ENCODE measurements at places on chromosomes 4 and X. TPM values are rescaled to one million over a fixed set of nuclear protein-coding genes. Genes with fewer than 3 reads are reported as not detected.

The TMEM154 gene
- 1.4 TPM for total RNA-seq

The GYPA gene
- not detected for total RNA-seq

The GLOD5 gene
- total RNA-seq = 11.4 TPM

The VCX3B gene
- not detected for total RNA-seq

The TKTL2 gene
- not detected for total RNA-seq

The NLGN3 gene
- 0.67 TPM for total RNA-seq

The STBD1 gene
- total RNA-seq = 12.9 TPM

The SPANXA1 gene
- total RNA-seq = not detected

The CFAP47 gene
- total RNA-seq = not detected

The JCHAIN gene
- 909 TPM for total RNA-seq

The PARM1 gene
- 266 TPM for total RNA-seq

The CNOT6L gene
- total RNA-seq = 40.2 TPM

The RAB40A gene
- total RNA-seq = 0.27 TPM

The BEX3 gene
- 29.5 TPM for total RNA-seq

The NOX1 gene
- total RNA-seq = 103 TPM

The MAGEB2 gene
- not detected for total RNA-seq

The AKAP14 gene
- not detected for total RNA-seq

The PRPS2 gene
- total RNA-seq = 57.0 TPM

The GAGE1 gene
- not detected for total RNA-seq

The RPL10 gene
- total RNA-seq = 2,262 TPM

The GLRA2 gene
- total RNA-seq = 1.6 TPM

The UNC5C gene
- 5.9 TPM for total RNA-seq

The VBP1 gene
- total RNA-seq = 33.9 TPM

The RNF150 gene
- 9.9 TPM for total RNA-seq

The TCEAL2 gene
- total RNA-seq = not detected

The PDGFRA gene
- 45.2 TPM for total RNA-seq

The ZRSR2 gene
- 9.1 TPM for total RNA-seq

The IBSP gene
- total RNA-seq = not detected

The PAGE1 gene
- total RNA-seq = not detected

The IL3RA gene
- 3.9 TPM for total RNA-seq

The FGF5 gene
- total RNA-seq = not detected

The KLHL34 gene
- total RNA-seq = 2.7 TPM

The RTL9 gene
- not detected for total RNA-seq

The UGT2A1 gene
- total RNA-seq = not detected

The XPNPEP2 gene
- 22.6 TPM for total RNA-seq

The GNRHR gene
- not detected for total RNA-seq

The DSPP gene
- not detected for total RNA-seq

The MAGEB6 gene
- not detected for total RNA-seq

The VCX2 gene
- total RNA-seq = not detected

The NBDY gene
- total RNA-seq = 20.1 TPM

The MND1 gene
- 1.5 TPM for total RNA-seq

The SNCA gene
- total RNA-seq = 1.4 TPM

The SHISA3 gene
- total RNA-seq = 0.52 TPM

The NPNT gene
- 30.6 TPM for total RNA-seq

The CXCL8 gene
- 1.8 TPM for total RNA-seq

The CLGN gene
- 0.37 TPM for total RNA-seq

The BEX1 gene
- total RNA-seq = 1.6 TPM

The AFP gene
- total RNA-seq = not detected

The ADH1B gene
- 174 TPM for total RNA-seq
